Fibroblast of the conjunctiva (primary cell): ENCODE measurements at places on chromosomes 5 and 9.

DNA sequence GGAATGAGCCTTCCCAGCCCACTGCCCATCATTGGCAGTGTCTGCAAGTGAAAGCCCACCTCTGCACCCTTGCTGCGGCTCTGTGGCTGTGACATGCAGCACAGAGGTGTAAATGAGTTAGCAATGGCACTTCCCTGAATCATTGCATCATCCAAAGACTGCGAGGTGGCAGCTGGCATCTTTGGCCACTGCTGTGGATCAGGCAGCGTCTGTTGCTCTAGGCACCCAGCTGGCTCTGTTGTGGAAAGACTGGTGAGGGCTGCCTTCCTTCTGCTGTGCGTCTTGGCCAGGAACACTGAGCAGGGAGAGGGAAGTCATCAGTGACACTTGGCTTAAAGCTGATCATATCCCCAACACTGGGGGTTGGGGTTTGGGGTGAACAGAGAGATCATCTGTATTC lies 64.5 kb downstream of the MFAP3 start:
- no peak for DNase-seq

DNA sequence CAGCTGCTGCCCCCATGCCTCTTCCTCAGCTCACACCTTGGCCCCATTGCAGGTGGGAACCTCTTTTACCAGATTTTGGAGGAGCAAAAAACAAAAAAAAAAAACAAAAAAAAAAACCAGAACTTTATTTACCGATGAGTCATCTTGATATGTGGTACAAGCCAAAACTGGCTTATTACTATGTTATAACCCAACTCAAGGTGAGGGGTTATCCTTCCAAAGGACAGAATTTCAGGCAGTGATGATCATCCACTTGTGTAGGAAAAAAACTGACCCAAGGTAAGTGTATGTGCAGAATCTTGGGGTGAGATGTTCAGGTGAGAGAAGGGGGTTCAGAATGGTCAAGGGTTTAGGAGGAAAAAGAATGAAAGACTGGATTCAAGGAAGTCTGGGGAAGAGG lies 142.6 kb upstream of the FST start:
- DNase-seq, result no peak

GRCh38 chr5:149288436-149288835 lies 16.8 kb downstream of the AFAP1L1 start:
- no peak for DNase-seq

- no peak for DNase-seq
Observed at GRCh38 chr5:55437859-55438206, 96.9 kb downstream of the PLPP1 start.

GRCh38 chr5:107444300-107444699 lies 226.4 kb downstream of the EFNA5 start:
- no peak for DNase-seq

DNA sequence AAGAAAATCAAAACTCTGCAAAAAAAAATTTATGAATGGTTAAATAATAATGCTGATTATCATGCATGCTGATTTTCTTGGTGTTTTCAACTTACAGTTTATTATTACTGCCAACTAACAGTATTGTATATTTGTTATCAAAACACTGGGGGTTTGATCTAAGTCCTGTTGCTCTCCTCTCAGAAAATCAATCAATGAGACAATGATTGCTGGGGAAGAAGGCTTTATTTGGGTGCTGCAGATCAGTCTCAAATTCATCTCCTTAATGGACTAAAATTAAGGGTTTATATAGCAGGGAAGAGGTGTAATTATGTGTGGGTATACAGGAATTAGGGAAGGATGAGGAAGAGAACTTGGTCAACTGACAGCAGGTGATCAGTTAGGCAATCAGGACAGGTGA lies 565.5 kb upstream of the CDH6 start:
- no peak for DNase-seq

GRCh38 chr9:97740848-97741821 lies 44.0 kb upstream of the XPA start:
- DNase-seq, result no peak

- DNase-seq, result peak; percentile 65
Observed at GRCh38 chr9:96502539-96503373, 52.8 kb downstream of the HABP4 start.

DNA sequence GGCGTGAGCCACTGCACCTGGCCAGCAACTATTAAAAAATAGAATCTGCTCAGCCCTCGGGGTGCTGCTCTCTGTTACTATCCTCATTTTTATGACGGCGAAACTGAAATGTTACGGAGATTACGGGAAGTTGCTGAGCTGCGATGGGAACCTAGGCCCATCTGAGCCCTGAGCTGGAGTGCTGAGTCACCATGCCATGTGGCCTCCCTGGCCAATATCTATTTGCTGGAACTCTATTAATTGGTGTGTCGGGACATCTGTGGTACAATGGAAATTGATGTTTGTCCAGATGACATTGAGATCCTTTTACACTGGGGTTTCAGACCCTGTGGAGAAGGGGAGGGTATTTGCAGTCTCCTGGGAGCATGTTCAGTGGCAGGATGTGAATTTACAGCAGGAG lies 8.1 kb downstream of the PRDM12 start:
- no peak for DNase-seq

GRCh38 chr9:121801579-121801978 lies 150.1 kb downstream of the DAB2IP start:
- DNase-seq, result no peak

- no peak for DNase-seq
Observed at GRCh38 chr9:36499174-36499890, 73.4 kb upstream of the MELK start.
